ENCODE measurements at places on chromosomes 13 and 19. TPM values are rescaled to one million over a fixed set of nuclear protein-coding genes. Genes with fewer than 3 reads are reported as not detected.

The NRTN gene
- not detected for total RNA-seq

The KLK3 gene
- not detected for total RNA-seq

The PLPPR3 gene
- not detected for total RNA-seq

The ZNF382 gene
- 6.8 TPM for total RNA-seq

The KCNJ14 gene
- 0.37 TPM for total RNA-seq

The SERPINE3 gene
- under 0.01 TPM for total RNA-seq

The B3GNT8 gene
- total RNA-seq = 1.5 TPM

The AMH gene
- 0.66 TPM for total RNA-seq

The MBD3L5 gene
- total RNA-seq = not detected

The FUT3 gene
- not detected for total RNA-seq

The POU4F1 gene
- not detected for total RNA-seq

The GRK1 gene
- not detected for total RNA-seq

The CYP2A7 gene
- total RNA-seq = not detected

The OLFM4 gene
- not detected for total RNA-seq

The C5AR1 gene
- total RNA-seq = 0.66 TPM

The GPR12 gene
- not detected for total RNA-seq

The RAB4B gene
- 9.7 TPM for total RNA-seq

The NKPD1 gene
- 0.44 TPM for total RNA-seq
